ENCODE measurements at places on chromosomes 6 and 20.

DNA sequence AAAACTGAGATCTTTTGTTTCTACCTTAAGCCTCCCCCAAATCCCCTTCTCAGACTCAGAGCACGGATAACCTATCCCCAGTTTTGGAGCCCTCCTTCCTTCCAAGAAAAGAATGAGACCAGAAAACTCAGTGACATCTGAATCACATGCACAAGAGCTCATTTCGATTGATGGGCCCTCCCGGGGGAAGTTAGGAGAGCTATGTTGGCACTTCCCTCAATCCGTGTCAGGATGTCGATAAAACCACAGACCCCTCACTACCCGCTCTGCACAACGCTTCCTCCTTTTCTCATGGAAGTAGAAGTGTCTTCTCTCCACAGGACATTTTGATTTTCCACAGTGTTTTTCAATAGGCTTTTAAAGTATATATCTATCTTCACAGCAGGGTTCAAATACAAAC, 332.4 kb downstream of the HACE1 start:
- DNase-seq, result no peak

DNA sequence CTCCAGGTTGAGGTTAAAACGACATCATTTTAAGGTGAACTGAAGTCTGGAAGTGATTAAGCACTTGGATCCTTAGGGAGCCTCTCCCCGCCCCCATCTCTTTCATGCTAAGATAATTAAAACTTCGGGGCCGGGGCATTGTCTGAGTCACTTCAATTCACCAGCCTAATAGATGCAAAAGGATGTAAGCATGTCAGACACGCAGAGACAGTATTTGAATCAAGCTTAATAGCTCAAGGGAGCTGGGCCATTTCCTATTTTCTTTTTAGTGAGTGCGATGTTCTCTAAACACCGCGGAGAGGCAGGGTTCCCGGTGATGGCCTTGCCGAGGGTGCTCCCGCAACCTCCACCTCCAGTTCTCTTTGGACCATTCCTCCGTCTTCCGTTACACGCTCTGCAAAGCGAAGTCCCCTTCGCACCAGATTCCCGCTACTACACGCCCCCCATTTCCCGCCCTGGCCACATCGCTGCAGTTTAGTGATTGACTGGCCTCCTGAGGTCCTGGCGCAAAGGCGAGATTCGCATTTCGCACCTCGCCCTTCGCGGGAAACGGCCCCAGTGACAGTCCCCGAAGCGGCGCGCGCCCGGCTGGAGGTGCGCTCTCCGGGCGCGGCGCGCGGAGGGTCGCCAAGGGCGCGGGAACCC, 516 bp upstream of the IRF4 start:
- DNase-seq, result peak; percentile 13

DNA sequence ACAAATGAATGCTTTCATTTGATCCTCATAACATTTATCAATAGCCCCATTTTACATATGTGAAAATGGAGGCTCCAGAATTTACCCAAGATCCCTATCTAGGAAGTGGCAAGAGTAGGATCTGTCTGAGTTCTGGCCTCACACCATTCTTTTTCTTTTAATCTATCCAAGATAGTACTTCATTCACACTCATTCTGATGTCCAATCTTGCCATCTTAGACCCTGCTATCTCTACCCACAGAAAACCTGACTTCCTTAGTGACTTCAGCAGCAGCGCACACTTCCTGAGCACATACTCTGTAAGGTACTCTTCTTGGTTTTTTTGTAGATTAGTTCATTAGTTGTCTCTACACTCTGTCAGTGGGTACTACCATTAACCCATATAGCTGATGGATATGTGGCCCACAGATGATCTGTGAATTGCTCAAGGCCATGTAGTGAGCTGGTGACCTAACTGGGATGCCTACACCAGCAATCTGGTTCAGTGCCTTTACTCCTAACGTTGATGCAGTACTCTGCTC, 36.3 kb downstream of the COX4I2 start:
- DNase-seq, result no peak

DNA sequence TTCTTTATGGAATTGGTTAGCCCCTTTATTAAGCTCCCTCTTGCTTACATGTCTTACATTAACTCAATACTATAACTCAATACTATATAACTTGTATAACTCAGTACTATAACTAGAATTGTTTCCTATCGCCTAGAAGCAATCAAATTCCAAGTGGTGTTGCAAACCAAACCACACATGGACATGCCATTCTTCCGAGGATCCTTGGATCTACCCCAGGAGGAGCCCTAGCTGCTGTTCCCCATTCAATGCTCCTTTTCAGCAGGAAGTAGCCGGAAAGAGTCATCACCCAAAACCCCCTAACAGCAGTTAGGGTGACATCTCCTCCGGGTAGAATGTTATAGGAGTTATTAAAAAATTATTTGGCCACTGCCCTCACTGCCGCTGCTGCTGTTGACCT, 40.5 kb downstream of the PLN start:
- no peak for DNase-seq

DNA sequence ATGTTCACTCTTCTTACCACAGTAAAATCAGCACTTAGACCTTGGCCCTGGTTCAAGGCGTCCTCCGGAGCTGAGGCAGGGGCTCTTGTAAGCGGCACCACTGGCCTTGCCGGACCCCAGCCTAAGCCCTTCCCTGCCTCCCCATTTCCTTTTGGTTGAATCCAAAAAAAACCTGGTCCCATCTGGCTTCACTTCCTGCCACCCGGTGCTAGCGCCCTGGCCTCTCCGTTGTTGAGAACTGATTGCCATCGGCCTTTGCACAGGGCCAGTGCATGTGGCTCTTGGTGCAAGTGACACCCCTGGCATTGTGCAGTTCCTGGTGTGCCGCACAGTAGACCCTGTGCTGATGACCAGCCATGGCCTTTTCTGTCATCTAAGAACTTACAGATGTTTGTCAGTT, 19.0 kb upstream of the RBM38 start:
- no peak for DNase-seq
